ENCODE measurements at places on chromosomes 2 and 18. TPM values are rescaled to one million over a fixed set of nuclear protein-coding genes. Genes with fewer than 3 reads are reported as not detected.

DNA sequence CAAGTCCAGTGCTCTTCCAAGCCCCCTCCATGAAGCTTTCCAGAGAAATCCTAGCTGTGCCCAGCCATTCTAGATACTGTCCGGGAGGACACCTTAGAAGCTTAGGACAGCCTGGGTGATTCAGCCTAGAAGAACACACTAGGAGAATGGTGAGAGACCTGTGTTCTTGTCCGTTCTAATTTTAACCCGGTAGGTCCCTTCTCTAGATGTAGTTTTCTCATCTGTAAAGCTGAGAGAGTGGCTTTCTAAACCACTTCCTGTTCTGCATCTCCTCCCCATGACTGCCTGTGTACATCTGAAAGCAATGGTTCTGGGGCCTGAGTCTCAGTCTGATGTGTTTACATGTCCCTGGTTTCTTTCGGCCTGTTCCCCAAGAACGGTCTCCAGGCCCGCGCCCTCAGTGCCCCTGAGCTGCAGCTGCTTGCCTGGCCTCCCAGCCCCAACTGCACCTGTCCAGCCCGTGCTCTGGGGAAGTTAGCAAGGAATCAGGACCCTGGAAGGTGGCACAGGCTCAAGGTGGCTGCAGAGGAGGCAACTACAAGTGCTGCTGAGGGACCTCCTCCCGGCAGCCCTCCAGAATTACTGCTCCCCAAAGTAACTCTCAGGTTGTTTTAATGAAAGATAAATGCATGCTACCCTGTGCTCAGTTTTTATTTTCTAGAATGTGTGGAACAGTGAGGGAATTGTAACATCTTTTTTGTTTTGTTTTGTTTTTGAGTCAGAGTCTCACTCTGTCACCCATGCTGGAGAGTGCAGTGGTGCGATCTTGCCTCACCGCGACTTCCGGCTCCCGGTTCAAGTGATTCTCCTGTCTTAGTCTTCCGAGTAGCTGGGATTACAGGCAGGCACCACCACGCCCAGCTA is 105.9 kb downstream of the LBH start:
- DNase-seq, result no peak

DNA sequence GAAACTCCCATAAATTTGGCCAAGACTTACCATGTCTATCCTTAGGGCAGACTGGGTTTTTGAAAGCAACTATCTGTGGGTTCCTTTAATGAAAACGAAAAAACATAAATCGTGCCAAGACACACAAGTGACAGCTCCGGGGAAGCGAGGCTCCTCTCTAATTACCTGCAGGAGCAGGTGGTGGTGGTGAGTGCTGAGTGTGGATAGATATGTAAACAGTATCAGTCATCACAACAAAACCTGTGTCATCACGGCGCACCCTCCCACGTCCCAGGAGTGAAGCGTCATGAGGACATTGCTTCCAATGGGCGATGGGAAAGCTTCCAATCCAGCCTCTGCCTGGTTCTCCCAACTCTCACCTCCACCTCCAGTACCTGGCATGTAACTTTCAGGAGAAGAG is 31.3 kb downstream of the ACKR3 start:
- DNase-seq, result no peak

- no peak for DNase-seq
These were observed 683.8 kb downstream of the IRS1 start for GRCh38 chr2:226115832-226116200.

DNA sequence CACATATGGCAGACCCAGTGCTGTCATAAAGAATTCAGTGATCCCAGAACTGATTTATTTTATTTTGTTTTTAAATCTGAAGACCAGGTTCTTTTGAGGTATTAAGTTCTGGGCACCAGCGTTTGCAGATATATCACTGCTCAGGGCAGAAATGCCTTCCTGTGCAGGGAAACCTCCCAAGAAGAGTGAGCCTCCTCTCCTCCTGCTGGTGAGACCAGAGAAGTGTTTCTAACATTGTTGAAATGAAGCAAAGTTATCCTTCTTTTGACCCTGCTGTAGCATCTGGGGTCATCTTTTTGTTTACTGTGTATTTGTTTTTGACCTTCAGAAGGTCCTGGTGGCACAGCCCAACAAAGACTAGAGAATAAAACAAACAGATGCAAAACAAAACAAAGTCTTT is 94.0 kb downstream of the AQP4 start:
- DNase-seq, result no peak

GRCh38 chr2:29786361-29786760 is 135.0 kb downstream of the ALK start:
- DNase-seq, result no peak

- no peak for DNase-seq
These were observed 21.2 kb upstream of the UGGT1 start for GRCh38 chr2:128069769-128070168.

GRCh38 chr2:23096906-23097602 is 287.9 kb upstream of the KLHL29 start:
- DNase-seq, result no peak

GRCh38 chr18:79818631-79819030 is 20.9 kb downstream of the KCNG2 start:
- no peak for DNase-seq

- peak; percentile 71 for DNase-seq
These were observed 510.1 kb downstream of the EIPR1 start for GRCh38 chr2:2867397-2867979.

GRCh38 chr2:17972991-17973390 is 94.5 kb downstream of the KCNS3 start:
- DNase-seq, result no peak

DNA sequence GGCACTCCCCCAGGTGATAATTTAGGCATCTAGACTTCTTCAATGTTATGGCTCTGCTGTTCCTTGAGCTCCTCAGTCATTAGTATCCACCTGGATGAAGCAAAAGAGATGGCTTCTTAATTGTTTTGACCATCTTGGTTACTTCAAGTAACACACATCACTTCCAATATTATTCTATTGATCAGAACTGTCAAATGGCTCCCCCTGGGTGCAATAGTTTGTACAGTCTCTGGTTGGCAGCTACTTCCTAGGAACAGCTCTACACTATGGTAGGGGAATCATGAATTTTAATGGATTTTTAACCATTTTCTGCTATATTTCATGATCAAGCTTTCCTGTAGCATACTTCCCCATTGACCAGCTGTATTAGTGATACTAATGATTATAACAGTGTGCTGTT is 157.0 kb downstream of the NYAP2 start:
- no peak for DNase-seq

DNA sequence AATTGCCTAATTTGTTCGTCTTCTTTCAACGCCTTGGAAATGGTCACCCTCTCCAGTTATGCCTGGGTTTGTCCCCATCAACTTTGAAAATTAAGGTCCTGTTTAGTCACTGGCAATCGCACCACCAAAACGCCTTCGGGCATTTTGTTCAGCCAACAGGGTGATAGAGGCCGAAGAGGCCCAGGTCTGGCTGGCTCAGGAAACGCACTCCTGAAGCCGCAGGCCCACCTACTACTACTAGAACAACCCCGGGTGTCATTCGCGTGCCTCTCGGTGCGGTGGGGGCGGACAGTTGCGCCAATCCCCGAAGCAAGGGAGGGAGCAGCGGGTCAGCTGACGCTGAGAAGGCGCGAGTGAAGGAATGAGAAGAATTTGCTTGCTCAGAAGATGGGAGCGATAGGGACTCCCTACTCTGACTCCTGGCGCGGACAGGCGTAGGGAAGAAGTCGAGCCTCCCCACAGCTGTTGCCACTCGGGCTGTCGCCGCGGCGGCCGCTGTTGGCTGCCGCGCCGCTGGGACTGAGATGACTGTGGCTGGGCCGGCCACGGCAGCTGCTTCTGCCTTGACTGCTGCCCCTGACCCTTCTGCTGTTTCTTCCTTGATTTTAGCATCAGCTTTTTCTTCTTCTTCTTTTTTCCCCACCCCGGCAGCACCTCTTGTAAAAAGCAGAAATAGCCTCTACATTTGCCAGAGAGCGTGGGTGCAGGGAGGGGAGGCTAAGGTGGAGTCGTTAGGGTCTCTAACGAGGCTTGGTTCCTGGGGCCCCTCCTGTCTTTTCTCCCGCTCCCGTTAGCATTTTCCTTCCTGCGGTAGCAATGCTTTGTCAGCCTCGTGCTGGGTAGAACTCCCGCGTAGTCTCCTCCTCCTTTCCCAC is 387.6 kb downstream of the FIGN start:
- DNase-seq, result peak; percentile 81

GRCh38 chr2:229344151-229344551 is 73.1 kb upstream of the PID1 start:
- no peak for DNase-seq

DNA sequence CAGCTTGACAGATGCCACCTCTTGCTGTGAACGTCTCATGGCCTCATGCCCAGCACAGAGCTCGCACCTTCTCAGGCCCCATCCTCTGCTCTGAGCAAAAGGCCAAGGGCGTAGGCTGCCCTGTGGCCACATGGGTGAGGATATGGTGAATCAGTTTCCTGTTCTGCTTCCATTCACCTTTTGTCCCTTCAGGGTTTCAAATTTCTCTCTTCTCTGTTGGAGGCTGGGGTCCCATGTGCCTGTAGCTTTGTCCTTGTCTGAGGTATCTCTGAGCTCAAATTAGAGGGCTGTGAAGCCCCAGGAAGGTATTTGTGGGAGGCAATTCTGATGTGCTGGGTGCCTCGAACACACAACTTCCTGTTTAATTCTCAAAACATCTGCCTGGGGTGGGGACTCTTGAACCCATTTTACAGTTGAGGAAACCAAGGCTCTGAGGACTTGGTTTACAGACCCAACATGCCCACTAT is 29.0 kb downstream of the ZAP70 start:
- DNase-seq, result no peak

DNA sequence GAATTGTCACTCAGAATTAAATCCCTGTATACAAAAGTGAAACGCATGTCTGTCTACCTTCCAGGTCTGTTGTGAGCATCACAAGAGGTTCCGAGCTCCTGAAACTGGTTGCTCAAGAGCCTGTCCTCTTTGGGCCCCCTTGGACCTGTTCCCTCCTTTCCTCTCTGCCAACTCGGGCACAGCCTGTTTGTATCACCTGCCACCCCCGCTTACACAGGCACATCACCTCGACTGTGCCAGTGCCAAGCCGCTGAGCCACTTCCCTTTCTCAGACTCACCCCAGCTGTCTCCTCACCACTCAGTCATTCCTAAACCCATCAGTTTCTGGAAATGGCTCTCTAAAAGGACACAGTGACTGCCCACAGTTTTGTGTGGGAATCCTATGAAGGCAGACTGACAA is 3.1 kb downstream of the EFR3B start:
- DNase-seq, result no peak

- DNase-seq, result no peak
These were observed 36.3 kb downstream of the ACVR1C start for GRCh38 chr2:157592374-157592773.

DNA sequence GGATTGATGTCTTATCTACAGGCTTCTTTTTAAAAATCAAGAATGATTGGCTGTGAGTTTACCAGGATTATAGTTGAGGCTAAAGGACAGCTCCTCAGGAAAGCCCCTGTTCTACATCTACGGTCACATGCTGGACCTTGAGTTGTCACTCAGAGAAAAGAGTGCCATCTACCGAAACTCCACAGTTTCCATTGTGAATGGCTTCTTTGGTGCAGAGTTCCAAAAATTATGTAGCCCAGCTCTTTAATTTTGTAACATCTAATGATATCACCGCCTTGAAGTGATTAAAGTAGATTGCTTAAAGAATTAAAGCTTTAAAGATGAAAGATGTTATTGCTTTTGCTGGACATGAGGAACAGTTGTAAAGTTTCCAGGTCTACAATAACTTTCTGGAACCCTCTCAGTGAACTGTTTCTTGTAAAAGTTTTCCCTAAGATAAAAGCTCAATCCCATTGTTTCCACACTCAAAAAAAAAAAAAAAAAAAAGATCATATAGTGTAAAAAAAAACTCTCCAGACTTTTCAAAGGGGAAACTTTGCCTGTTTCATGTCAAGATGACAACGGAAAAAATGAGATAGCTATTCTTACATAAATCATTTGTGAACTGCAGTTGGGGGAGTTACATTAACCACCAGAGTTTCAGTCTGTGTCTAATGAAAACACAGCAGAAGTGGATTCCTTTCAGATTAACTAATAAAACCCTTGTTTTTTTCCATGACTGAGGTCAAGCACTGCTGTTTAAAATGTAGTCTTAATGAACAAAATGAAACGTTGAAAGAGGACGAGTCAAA is 4.3 kb downstream of the COL3A1 start:
- DNase-seq, result peak; percentile 44

GRCh38 chr2:1835581-1836201 is 91.4 kb upstream of the PXDN start:
- DNase-seq, result no peak

DNA sequence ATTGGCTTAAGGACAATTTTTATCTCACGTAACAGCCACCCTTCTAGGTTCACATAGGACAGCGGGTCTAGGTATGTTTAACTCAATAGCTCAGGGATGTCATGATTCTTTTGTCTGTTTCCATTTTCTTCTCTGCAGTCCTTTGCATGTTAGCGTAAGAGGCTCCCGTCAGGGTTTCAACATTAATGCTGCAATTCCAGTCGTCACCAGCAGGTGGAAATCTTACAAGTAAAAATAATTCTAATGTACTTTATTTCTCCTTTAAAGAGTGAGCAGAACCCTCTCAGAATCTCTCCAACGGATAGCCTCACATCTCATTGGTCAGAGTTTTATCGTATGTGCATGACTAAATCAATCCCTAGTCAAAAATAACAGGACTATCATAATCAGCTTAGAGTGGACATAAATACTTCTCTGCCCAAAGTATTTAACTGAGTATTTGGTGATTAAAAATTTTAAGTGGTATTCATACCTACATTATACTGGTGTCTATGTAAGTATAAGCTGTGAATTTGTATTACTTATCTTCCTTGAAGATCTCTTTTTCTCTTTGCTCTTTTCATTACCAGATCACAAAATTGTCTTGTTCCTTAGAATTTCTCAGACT is 487.2 kb upstream of the GCFC2 start:
- DNase-seq, result no peak

GRCh38 chr18:76483780-76484179 is 11.3 kb downstream of the ZNF516 start:
- no peak for DNase-seq

- no peak for DNase-seq
These were observed 37.9 kb downstream of the GALNT1 start for GRCh38 chr18:35619464-35619863.

- no peak for DNase-seq
These were observed at the start of gene COLEC11 for GRCh38 chr2:3594493-3595281. Gene COLEC11 (plus strand): TSS chr2:3595112. CDS start chr2:3604341, 9,229 bp downstream.

DNA sequence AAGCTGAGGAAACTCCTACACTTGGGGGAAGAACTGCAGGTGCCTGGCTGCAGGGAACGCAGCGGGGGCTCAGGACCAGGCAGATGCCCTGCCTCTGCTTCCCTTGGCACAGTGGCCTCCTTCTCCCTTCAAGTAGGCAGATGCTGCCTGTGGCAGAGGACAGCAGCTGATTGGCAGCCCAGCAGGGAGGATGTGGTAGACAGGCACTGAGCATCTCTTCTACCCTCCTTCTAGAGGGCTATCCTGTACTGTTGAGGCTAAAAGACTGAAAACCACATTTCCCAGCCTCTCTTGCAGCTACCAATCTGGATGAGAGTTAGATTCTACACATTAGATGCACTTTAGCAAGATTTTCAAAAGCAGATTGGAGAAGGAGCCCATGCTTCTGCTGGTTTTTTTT is 105.7 kb downstream of the MSH2 start:
- no peak for DNase-seq

Gene SLC11A1
- 4.0 TPM for polyA plus RNA-seq

Gene GAL3ST2
- polyA plus RNA-seq, result 0.79 TPM

Gene EFHD1
- 42.9 TPM for polyA plus RNA-seq

Gene UBXN4
- 101 TPM for polyA plus RNA-seq

Gene ABCG5
- polyA plus RNA-seq, result 0.38 TPM

Gene ERBB4
- 14.4 TPM for polyA plus RNA-seq

Gene ERMN
- 45.7 TPM for polyA plus RNA-seq

Gene TLK1
- 34.2 TPM for polyA plus RNA-seq

Gene MRPL53
- polyA plus RNA-seq, result 56.7 TPM

Gene TNFRSF11A
- 0.87 TPM for polyA plus RNA-seq

Gene FAM110C
- polyA plus RNA-seq, result 7.6 TPM

Gene DES
- polyA plus RNA-seq, result 8.8 TPM

Gene ANKRD53
- 4.9 TPM for polyA plus RNA-seq

Gene CNDP1
- polyA plus RNA-seq, result 1.3 TPM

Gene MEIS1
- 95.6 TPM for polyA plus RNA-seq

Measured in spinal cord (tissue), 10 donors.